ENCODE measurements at places on chromosomes 1 and 21. TPM values are rescaled to one million over a fixed set of nuclear protein-coding genes. Genes with fewer than 3 reads are reported as not detected.

Gene GUK1
- total RNA-seq, result 531 TPM

Gene PFKFB2
- 0.49 TPM for total RNA-seq

Gene SLC2A5
- not detected for total RNA-seq

Gene CFAP107
- not detected for total RNA-seq

Gene GPA33
- not detected for total RNA-seq

All from bladder microvascular endothelial cell (primary cell).